Panc1 (cell line): ENCODE measurements at places on chromosomes 11 and 22.

- peak; percentile 69 for DNase-seq
These were observed 1.1 kb upstream of the ATG16L2 start for GRCh38 chr11:72812967-72813739.

GRCh38 chr11:11806074-11806473, 35.7 kb upstream of the USP47 start:
- no peak for DNase-seq

GRCh38 chr11:18304745-18305144, 17.2 kb downstream of the HPS5 start:
- DNase-seq, result no peak

- DNase-seq, result no peak
These were observed 1.0 kb upstream of the PLAAT2 start for GRCh38 chr11:63564056-63564774.

GRCh38 chr11:27187848-27188621, 147.4 kb downstream of the BBOX1 start:
- DNase-seq, result no peak

DNA sequence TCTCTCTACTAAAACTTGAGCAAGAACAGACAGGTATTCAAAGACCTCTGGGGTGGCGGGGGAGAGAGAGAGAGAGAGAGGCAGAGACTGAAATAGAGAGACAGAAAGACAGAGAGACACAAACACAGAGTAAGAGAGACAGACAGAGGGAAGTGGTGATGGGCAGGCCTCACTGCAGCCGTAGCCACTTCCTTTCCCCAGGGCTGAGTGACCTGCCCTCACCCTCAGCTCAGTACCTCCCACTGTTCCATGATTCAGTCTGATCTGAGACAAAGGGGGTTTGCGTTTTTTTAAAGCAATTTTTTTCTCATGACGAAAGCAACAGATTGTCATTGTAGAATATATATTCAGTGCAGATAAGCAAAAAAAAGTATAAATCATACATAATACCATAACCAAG, 607.9 kb upstream of the B3GAT1 start:
- no peak for DNase-seq

- DNase-seq, result no peak
These were observed 33.1 kb downstream of the CCDC15 start for GRCh38 chr11:124987096-124987495.
